ENCODE measurements at places on chromosomes 1 and 21.

- no peak for DNase-seq
Measured at GRCh38 chr1:204616641-204617040, 68.9 kb downstream of the LRRN2 start.

GRCh38 chr1:204567071-204567470 is 50.9 kb downstream of the MDM4 start:
- DNase-seq = no peak

DNA sequence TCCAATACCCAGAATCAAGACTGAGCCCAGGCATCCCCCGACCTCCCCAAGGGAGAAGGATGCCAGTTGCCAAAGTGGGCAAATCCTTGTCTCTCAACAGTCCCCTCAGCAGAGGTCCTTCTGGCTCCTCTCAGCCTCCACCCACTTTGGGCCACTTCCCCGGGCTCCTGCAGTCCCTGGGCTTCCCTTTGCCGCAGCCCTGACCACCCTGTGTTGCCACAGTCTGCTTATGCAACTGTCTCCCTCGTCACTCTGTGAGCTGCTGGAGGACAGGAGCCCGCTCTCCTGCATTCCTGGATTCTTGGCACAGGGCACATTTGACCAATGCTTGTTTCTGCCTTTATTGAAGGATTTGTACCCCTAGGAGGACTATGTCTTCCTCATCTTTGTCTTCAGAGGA is 2.9 kb upstream of the LRP8 start:
- DNase-seq = no peak

DNA sequence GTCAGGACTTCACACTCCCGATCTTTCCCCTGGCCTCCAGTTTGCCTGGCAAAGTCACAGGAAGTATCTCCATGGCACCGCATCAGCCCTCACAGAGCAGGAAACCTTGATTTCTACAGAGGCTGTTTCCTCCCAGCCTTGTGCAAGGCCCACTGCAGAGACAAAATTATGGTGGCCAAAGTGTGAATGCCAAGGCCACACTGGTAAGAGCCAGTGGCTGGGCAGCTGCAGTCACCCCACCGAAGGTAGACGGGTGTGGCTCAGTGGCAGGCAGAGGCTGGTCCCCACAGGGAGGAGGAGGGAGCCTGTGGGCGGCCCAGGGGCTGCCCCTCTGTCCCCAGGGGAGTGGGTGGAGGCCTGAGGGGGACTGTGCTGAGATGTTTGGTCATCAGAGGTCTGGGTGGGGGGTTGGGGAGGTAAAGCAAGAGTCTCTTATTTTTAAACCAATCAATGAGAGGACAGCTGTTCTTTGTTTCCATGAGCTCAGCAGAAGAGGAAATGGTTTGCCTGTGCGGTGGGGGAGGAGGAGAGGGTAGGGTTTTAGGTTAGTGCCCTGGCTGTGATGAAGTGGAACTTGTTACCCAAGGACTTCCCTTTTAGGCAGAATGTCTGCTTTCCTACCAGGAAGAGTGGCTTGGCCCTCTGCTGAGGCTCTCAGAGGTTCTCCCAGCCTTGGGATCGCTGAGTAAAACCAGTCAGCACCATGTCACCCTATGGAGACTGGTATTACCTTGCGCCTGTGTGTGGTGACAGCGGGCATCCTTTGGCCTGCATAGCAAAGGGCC is 18.0 kb upstream of the BTG2 start:
- DNase-seq = no peak

DNA sequence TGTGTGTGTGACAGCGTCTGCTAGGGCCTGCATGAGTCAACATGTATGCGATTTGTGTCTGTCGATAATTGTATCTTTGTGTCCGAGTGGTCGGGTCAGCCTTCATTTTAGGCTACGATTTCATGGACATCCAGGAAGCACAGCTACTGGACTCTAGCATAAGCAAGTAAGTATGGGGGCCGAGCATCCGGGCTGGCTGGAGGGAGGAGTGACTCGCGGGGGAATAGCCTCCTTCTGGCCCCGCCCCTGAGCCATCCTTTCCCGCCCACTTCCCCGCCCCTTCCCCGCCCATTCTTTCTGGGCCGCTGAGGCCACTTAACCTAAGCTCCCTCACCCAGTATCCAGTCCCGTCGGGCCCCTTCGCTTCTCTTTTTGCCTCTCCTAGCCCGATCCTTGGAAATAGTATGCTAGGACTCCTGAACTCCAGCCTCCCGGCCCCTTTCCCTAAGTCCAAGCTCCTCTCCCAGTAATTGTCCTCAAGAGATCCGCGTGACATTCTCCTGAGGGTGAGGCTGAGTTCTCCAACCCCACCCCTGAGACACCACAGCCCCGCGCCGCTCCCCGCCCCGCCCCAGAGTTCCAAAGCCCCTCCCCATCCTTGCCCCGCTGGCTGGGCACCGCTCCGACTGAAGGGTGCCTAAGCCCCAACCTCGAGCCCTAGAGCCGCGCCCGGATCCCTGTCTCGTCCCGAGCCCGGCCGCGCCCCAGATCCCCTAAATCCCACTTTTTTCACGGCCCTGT is 1.2 kb downstream of the MAP3K6 start:
- peak; percentile 90 for DNase-seq

DNA sequence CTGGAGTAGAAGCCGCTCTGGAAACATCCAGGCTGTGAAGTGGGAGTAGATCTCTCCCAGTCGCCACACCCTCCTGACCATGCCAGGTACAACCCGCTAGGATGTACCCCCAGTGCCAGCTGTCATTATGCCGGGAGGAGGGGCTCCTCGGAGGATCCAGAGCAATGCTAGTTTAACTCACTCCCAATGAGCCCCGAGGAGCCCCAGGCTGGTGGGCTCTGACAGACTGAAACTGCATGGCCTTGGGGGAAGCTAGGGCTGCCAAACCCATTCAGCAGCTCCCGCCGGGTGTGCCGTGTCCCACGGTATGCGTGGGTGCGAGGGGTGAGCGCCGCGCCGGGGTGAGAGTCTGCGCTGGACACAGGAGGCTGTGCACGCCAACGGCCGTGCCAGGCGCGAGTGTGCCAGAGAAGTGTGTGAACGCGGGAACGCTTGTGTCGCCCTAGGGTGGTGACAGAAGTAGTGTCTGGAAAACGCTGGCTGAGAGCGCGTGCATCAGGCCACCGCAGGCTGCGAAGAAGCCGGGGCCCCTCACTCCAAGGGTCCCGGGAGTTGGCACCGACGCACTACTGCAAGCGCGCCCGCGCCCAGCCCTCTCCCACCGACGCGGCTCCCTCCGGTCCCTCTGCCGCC is 177.1 kb upstream of the EDN2 start:
- DNase-seq = peak; percentile 15

- DNase-seq = no peak
Measured at GRCh38 chr1:187310038-187310631, 481.4 kb downstream of the PLA2G4A start.
